Activated naive CD4-positive, alpha-beta T cell treated with anti-CD3 and anti-CD28 coated beads, Interleukin-2, amount 10 ng/mL, durations not matched to agents 7 days and 5 days (primary cell): ENCODE measurements at places on chromosomes 7 and 10.
A peak's percentile ranks its signal among the peaks of the same experiment; 100 is the strongest.

GRCh38 chr10:49654036-49654693, 25.3 kb upstream of the C10orf53 start:
- no peak for DNase-seq

DNA sequence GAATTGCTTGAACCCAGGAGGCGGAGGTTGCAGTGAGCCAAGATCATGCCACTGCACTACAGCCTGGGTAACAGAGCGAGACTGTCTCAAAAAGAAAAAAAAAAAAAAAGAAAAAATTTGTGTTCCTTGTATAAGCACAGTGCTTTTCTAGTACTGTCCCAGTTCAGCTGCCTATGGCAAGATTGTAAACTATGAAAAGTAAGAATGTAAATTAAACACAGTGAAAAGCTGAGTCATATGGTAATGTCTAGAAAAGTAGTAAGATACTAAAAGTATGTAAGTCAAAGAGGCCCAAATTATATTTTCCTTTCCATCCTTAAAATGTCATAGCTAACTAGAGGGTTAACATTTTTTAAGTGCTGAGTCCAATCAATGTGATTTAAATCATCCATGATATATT, 42.8 kb downstream of the RBM20 start:
- no peak for DNase-seq

DNA sequence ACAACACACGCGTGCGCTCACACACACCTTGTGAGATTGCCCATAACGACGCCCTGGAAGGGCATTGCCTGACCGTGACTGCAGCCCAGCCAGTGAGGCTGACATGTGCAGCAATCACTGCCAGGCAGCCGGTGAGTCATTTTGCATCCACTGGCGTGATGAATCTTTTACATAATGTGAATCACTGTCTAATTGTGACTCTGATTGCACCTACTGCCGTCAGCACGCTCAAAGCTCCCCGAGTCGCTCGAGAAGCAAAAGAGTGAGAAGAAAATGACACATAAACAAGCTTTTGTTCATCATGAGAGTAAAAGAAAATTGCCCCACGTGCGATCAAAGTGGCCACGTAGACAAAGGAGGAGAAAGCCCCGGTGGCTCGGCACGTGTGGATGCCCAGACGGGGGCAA, 117.4 kb upstream of the PFKP start:
- no peak for DNase-seq

DNA sequence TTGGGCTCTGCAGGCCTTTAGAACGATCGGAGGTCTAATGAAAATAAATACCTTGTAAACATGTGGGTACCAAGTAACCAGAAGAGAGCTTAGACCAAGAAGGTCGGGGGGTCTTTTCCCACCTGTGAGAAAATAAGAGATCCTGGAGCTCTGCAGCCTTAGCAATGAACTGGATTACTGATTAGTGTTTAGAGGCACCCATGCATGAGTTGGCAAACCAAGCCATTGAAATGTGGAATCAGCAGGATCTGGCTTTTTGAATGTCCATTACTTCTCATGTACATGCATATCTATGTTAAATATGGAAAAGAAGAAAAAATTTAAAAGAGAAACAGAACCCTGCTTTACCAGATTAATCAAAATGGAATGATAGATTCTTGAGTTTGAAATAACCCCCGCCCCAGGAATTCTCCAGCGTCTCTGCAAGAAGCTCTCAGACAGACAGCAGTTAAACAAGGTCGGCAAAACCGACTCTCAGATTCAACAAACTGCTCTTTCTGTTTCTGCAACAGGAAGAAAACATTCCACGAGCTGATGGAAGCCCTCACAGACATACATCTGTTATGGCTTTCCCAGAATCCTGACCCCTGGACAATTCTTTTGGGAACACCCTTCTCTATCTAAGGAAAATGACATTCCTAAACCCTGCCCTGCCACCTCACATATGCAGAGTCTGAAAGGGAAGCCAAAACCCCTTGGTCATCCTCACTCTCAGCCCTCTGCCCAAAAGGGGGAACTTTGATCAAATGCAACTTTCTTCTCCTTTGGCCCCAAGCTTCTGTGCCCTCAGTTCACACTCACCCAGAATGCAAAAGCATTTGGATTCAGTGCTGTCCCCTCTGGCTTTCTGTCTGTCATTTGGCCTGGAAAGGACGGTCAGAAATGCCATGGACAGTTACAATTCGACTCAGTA, 78.7 kb upstream of the EN2 start:
- DNase-seq, result no peak

GRCh38 chr7:49937608-49938007, 155.4 kb downstream of the ZPBP start:
- no peak for DNase-seq

DNA sequence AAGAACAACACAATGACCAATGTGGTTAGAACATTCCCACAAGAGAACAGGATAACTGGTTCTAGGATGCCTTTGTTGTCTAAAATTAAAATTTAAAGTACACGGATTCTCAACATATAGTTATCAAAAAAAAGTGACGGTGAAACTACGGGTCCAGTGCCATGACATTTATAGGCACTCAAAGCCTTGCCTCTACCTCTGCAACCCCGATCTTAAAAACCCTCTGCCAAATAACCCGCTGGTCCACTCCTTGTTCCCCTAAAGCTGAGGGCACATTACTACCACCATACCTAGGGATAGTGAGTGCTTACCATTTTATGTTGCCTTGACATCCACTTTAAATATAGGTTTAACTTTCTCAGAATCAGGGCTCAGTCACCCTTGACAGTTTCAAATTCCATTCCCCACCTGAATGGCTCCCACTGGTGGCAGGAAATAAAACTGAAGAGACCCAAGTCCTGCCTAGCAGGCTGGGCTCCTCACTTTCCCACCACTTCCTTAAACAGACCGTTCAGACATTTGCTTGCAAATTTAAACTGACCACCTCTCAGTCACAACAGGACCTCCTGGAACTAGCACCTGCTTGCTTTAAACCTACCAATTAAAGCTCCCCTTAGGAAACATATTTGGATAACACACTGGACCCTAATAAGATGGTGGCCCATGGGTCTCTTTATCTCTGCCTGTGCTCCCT, 169.9 kb upstream of the ASAH2 start:
- peak; percentile 51 for DNase-seq

GRCh38 chr10:128068398-128069285, 57.6 kb downstream of the MKI67 start:
- DNase-seq, result peak; percentile 18

GRCh38 chr10:73857446-73857845, 16.9 kb downstream of the CAMK2G start:
- DNase-seq, result peak; percentile 58
